Endothelial cell (in vitro differentiated cells): ENCODE measurements at places on chromosomes 2 and 18. TPM values are rescaled to one million over a fixed set of nuclear protein-coding genes. Genes with fewer than 3 reads are reported as not detected.

DNA sequence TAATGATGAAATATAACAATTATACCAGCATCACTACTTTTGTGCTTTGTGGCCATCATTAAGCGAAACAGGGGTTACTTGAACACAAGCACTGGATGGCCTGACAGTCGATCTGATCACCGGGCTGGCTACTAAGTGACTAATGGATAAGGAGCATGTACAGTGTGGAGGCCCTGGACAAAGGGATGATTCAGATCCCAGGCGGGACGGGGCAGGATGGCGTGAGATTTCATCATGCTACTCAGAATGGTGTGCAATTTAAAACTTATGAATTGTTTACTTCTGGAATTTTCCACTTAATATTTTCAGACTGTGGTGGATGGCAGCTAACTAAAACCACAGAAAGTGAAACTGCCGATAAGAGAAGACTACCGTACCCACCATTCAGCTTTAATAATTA, 7.0 kb upstream of the CLIP4 start:
- no peak for DNase-seq

GRCh38 chr18:51897884-51898283, 442.1 kb upstream of the DCC start:
- no peak for DNase-seq

DNA sequence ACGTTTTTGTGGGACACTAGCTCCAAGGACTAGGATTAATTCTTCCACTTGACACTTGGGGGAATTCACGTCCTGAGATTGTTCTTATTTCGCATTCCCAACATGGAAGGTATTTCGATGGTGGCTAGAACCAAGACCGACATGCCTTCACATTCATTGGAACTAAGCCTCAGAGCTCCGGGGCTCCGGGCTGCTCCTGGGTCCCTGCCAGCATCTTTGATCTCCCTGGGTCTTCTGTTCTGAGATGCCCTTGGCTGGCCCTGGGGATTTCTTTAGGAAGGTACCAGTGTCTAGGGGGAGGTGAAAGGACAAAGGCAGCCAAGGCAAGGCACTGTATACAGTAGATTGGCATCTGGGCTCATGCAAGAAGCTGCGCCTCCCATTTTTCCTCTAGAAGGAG, 76.8 kb downstream of the DYSF start:
- no peak for DNase-seq

The SLC4A3 gene
- 2.1 TPM for total RNA-seq

The ZNF385B gene
- total RNA-seq: 0.49 TPM

- no peak for DNase-seq
Observed at GRCh38 chr2:238694136-238694755, 153.6 kb upstream of the TWIST2 start.
